ENCODE measurements at places on chromosomes 16 and 17. TPM values are rescaled to one million over a fixed set of nuclear protein-coding genes. Genes with fewer than 3 reads are reported as not detected.
A peak's percentile ranks its signal among the peaks of the same experiment; 100 is the strongest.

- H3K4me3 ChIP-seq, result no peak overlapping the region
- no peaks in the 10 kb centered on the region for H3K36me3 ChIP-seq
- no peak overlapping the region for H3K27ac ChIP-seq
- DNase-seq, result no peak
- H3K27me3 ChIP-seq, result no peaks in the 10 kb centered on the region
- H3K4me1 ChIP-seq, result no peaks in the 10 kb centered on the region
These were observed 71.3 kb downstream of the KANSL1 start for GRCh38 chr17:46121841-46122485.

The PRR11 gene
- 1.8 TPM for total RNA-seq

DNA sequence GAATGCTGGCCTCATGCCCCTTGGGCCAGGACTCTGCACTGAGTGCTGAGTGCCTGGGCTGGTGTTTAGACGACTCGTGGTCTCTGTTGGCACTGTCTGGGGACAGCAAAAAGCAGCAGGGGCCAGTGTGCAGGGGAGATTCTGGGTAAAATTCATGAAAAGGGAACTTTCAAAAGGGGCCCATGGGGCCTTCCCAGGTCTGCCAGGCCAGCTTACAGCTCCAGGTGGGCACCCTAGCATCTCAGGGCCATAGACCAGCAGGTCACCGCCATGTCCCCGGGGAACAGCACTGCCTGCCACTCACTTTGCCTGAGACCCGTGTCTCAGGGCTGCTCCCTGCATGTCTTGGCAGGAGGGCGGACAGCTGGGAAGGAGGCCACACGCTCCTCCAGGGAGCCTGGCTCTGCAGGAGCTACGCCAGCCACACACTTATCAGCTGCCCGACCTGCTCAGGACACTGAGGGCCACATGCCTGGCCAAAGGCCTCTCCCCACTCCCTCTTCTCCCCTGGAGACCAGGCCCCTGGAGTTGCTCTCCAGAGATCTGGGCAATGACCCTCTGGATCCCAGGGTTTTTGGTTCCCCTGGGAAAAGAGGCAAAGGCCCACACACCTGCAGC is 8.8 kb upstream of the FASN start:
- peak overlapping the region; percentile 84 for H3K27ac ChIP-seq
- H3K4me3 ChIP-seq, result peak overlapping the region; percentile 48
- no peaks in the 10 kb centered on the region for H3K36me3 ChIP-seq
- DNase-seq, result no peak

GRCh38 chr16:22660441-22661160 is 149.9 kb downstream of the NPIPB5 start:
- H3K36me3 ChIP-seq, result no peaks in the 10 kb centered on the region
- no peaks in the 10 kb centered on the region for H3K27me3 ChIP-seq
- DNase-seq, result no peak
- H3K27ac ChIP-seq, result no peak overlapping the region
- H3K4me3 ChIP-seq, result no peak overlapping the region

The ADAD2 gene
- not detected for total RNA-seq

GRCh38 chr16:19131825-19132218 is 18.1 kb downstream of the ITPRIPL2 start:
- no peaks in the 10 kb centered on the region for H3K27me3 ChIP-seq
- DNase-seq, result no peak
- no peak overlapping the region for H3K4me3 ChIP-seq
- H3K4me1 ChIP-seq, result no peaks in the 10 kb centered on the region
- no peaks in the 10 kb centered on the region for H3K36me3 ChIP-seq

DNA sequence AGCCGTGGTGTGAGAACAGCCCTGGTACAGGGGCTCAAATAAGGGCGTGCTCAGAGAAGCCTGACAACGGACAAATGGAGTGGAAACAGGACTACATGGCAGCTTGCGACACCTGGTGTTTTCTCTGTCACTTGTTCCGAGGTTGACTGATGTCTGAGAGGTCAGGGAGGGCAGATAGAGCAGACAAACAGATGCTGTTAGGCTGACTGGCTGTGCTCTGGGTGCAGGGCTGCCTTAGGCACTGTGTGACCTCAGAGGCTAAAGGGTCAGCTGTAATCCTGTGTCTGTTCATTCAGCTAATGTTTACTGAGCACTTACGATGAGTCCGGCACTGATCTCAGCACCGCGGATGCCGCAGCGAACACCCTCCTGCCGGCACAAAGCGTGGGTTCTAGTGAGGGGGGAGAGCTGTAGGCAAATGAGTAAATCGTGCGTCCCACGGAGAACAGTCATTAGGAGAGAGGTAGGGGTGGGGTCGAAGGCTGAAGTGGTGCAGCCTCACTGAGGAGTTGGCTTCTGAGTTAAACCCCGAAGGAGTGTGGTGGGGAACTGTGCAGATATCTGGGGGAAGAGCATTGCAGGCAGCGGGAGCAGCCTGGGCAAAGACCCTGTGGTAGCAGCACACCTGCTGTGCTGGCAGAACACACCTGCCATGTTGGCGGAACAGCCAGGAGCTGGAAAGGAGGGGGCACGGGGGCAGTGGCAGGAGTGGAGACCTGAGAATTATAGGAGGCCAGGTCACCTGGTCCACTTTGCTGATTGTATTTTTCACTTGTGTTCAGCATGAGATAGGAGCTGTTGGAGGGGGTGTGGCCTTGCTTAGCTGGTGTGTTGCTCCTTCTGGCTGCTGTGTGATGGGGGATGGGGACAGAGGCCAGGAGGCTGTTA is 35.0 kb downstream of the GPT2 start:
- DNase-seq, result peak; percentile 65
- no peak overlapping the region for H3K4me3 ChIP-seq
- H3K4me1 ChIP-seq, result no peaks in the 10 kb centered on the region
- no peak overlapping the region for H3K27ac ChIP-seq
